M059J (cell line): ENCODE measurements at places on chromosomes 2 and 18. TPM values are rescaled to one million over a fixed set of nuclear protein-coding genes. Genes with fewer than 3 reads are reported as not detected.
A peak's percentile ranks its signal among the peaks of the same experiment; 100 is the strongest.

- peak; percentile 22 for DNase-seq
Measured at GRCh38 chr2:67186871-67187270, 210.3 kb upstream of the ETAA1 start.

DNA sequence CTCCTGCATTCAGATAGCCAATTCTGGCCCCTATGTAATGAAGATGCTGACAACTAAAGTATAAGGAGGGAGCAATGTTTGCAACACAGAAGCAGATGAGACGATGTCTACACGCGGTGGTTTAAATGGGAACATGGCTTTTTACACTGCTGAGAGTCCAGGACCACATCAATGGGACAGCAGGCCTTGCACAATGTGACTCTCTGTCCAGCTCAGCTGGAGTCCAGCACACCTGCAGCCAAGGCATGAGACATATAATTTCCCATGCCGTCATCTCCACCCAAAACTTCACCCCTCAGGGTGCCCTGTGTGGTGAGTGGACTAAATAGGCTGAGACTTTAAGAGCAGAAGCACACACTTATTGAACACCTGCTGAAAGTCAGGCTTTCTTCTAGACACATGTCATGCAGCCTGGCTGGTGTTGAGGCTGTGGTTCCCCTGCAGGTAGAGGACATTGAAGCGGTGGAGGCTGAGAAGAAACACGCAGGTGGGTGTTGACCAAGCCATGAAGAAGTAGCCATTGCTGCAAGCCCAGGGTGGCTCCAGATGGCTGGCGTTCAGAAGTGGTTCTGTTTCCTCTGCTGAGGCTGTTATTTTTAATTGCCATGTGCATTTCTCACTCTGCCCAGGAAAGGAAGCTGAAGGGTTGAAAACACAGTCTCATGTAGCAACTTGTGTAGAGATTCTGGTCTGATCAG lies 345.6 kb downstream of the MYCN start:
- no peak for DNase-seq

The IL18RAP gene
- total RNA-seq: not detected in 2 replicates

DNA sequence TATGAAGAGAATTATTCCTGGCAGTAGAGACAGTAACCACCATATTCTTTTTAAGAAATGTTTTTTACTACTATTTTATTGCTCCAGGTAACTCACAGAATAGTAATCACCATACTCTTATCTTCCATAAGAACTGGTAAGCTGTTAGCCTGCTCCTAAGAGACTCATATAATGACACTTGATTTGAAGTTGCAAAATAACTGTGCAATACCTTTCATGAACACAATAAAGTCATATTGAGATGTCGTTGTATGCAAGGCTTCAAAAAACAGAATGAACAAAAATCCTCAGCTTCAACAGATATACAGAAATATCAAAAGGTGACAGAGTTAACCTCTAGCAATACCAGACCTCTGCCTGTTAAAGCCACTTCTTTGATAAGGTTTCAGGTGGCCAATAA lies 360.1 kb downstream of the NBAS start:
- DNase-seq: no peak

The RANBP2 gene
- total RNA-seq: 23.2 and 33.1 TPM in 2 replicates

The SCN7A gene
- total RNA-seq: not detected in 2 replicates

DNA sequence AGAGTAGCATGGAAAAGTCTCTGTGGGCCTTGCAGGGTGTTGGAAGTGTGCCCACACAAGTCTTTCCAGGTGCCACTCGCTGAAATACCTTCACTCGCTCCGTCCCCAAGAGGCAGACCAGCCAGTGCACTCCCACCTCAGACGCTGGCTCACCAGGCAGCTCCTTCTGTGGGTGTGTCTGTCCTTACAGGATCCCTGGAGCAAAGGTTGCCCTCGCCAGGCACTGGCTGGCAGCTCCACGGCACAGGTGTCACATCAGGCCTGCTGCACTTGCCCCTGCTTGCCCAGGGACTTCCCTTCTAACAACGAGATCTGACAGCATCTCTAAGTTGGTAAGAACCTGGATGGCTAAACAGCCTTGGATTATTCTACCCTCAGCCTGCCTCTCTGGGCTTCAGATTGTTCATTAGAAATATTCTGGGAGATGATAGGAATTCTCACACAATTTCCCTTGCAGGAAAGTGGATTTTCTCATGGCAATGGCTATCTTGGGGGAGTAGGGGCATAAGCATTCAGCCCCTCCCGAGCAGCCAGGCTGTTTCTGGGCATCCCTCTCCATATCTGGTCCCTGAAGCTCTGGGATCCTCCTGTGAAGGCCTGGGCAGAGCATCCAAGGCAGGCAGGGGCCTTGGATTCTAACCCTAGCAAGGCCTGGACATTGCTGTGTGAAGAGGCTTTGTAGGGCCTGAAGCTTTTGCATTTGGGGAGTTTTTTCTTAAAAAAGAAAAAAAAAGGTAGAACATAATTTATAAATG lies 262.1 kb downstream of the MYCN start:
- DNase-seq: no peak

GRCh38 chr2:79112269-79112668 lies 8.0 kb upstream of the REG1A start:
- DNase-seq: no peak

GRCh38 chr2:39433586-39434195 lies 3.4 kb downstream of the MAP4K3 start:
- no peak for DNase-seq

- DNase-seq: no peak
Measured at GRCh38 chr2:7812231-7812995, 869.4 kb upstream of the ID2 start.

DNA sequence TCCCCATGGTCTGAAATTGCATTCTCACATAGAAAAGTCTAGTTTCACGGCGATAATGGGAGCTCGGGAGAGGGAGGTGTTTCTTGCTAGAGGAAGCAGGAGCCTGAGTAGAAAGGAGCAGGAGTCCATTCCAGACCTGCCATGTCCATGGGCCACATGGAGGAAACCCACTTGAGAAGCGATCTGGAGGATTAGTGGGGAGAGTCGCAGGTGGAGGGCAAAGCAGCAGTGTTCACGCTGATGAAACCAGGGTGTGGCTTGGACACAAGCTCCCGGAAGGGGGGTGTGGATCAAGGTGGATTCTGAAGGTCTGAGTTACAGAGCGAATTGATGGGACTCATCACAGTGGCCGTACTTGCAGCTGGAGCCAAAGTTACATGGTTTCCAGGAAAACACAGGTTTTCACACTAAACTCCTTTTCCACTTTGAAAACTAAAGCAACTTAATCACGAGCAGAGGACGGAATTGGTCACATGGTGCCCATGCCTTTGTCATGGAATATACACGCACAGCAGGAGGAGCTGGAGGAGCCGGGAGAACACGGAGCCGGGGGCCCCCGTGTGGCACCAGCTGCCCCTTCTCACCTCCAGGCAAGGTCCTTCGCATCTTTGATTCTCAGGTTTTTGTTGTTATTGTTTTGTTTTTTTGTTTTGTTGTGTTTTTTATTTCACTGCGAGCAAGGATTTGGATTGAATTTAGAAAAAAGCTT lies 255.1 kb upstream of the MYT1L start:
- DNase-seq: no peak

GRCh38 chr2:135676031-135676430 lies 65.6 kb upstream of the UBXN4 start:
- DNase-seq: no peak

- peak; percentile 77 for DNase-seq
Measured at GRCh38 chr2:219522111-219523030, 8.1 kb downstream of the ASIC4 start.

DNA sequence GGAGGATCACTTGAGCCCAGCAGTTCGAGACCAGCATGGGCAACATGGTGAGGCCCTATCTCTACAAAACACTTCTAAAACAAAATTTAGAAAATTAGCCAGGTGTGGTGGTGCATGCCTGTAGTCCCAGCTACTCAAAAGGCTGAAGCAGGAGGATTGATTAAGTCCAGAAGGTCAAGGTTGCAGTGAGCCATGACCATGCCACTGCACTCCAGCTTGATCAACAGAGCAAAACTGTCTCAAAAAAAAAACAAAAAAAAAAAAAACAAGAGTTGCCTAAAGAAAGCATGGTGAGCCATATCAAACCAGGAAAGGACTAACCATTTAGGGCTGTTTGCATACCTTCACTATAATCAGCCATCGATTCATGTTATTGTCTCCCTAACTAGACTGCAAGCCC lies 4.5 kb downstream of the CLASP1 start:
- no peak for DNase-seq

DNA sequence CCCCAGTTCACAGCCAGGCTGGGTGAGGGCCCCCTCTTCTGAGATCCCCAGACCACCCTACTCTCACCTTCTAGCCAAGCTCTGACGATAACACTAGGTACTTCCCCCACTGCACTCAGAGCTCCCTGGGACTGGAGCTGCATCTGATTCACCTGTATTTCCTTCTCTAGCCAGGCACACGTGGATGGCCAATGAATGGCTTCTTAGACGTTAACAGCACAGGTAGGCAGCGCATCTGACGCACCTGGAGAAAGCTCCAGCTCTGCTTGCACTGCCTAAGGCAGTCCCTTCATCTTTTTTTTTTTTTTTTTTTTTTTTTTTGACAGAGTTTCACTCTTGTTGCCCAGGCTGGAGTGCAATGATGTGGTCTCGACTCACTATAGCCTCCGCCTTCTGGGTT lies 48.1 kb downstream of the GALNT14 start:
- no peak for DNase-seq

DNA sequence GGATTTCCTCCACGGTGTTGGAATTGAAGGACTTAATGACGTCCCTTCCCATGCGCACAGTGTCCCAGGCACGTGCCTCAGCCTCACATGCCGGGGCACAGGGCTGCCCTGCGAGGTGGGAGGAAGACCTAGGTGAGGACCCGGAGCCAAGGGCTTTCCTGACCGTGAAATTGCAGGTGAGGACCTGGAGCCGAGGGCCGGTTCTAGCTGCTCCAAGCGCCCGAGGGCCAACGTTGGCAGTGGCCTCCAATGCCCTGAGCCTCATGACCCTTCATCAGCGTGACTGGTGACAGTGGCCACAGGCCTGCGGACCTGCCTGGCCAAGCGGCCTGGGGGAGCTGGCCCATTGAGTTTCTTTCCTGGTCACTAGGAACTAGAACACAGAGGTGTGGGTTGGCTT lies 338.2 kb upstream of the MYT1L start:
- DNase-seq: no peak

The IGFBP5 gene
- 677 and 1,398 TPM in 2 replicates for total RNA-seq

DNA sequence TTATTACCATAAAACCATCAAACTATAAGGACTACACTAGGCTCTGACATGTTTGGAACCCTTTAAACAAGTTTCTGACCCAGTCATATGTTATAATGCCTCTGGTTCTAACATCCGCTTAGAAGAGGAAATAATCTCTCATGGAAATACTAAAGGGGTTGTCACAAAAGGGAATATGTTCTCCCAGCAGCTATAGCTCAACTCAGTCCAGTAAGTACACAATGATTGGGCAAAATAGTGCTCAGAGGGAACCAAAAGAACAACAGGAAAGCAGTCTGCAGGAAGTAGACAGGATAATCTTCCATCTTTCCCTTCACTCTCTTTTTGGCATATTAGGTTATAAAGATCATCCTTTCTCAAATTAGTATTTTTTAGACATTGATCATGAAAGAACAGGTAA lies 4.3 kb downstream of the SRBD1 start:
- no peak for DNase-seq

The GPR55 gene
- total RNA-seq: 0.79 TPM in 1 of 2 replicates, not detected in the other

The SCG2 gene
- total RNA-seq: 14.0 and 18.0 TPM in 2 replicates

GRCh38 chr18:63975628-63976027 lies 5.7 kb downstream of the SERPINB8 start:
- no peak for DNase-seq

The NLRC4 gene
- not detected in 2 replicates for total RNA-seq

DNA sequence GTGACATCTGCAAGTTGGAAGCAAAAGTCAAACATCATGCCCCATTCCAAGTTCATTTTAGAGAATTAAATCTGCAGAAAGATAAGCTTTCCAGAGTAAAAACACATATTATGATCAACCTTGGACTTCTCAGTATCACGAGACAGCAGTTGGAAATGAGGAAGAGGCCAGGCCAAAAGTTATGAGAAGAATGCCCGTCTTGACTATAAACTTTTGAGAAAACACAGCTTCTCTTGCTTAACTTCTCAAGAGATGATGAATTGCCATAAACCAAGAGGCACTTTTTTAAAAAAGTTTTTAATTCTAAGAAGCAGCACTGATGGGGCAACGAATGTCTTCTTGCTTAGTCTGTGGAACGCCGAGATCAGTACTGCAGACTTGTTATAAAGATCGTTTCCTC lies 52.6 kb upstream of the NFU1 start:
- no peak for DNase-seq

DNA sequence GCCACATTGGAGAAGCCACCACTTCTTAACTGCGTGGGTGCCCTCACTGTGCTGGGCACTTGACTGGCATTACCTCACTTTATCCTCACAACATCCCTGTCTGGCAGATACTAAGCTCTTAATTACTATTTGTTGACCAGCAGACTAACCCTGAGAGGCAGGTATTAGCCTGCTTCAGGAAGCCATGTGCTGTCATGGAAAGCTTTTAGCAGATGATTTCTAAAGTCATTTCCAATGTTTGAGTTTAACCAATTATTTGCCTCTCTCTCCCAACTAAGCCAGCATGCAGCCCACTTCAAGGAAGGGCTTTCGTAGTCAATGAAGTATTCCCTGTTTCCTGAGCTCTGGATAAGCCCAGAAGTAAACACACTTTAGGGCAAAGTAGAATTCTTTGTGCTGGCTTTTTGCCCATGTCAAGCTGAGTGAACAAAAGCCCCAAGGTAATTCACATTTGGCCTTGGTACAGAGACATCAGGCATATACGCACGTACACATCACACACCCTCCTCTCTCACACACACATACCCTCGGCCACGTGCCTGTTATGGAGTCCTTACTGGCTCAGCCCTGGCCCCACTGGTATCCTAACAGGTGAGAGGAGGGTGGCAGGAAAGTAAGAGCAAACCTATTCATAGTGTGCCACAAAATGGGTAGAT lies 108.6 kb downstream of the C1D start:
- no peak for DNase-seq

DNA sequence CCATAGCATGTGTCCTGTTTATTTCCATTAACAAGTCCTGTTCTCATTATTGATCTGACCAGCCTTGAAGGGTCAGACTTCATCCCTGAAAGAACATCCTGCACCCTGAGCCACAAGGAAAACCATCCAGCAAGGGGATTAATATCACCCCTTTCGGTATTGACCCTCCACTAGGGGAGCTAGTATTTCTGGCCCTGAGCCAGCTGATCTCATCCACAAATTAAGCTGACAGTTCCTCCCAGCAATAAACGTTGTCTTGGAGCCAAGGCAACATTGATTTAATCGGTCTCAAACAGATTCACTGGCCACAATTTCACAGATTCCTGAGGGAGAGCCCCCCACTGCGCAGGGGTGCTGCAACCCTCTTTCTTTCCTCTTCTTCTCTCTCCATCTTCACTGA lies 353.1 kb upstream of the FANCL start:
- DNase-seq: peak; percentile 21

The COX7A2L gene
- total RNA-seq: 178 and 254 TPM in 2 replicates

The RGPD4 gene
- not detected in 2 replicates for total RNA-seq

GRCh38 chr2:31271851-31272267 lies 37.9 kb downstream of the EHD3 start:
- peak; percentile 68 for DNase-seq

GRCh38 chr2:24259316-24259715 lies 84.5 kb downstream of the FAM228A start:
- DNase-seq: no peak

- no peak for DNase-seq
Measured at GRCh38 chr2:30398084-30398873, 48.8 kb upstream of the LCLAT1 start.

- DNase-seq: no peak
Measured at GRCh38 chr2:120658042-120658769, 77.5 kb upstream of the GLI2 start.
